Right ventricle myocardium superior (tissue), 1 donor: ENCODE measurements at places on chromosomes 4 and X. TPM values are rescaled to one million over a fixed set of nuclear protein-coding genes. Genes with fewer than 3 reads are reported as not detected.
A peak's percentile ranks its signal among the peaks of the same experiment; 100 is the strongest.

DNA sequence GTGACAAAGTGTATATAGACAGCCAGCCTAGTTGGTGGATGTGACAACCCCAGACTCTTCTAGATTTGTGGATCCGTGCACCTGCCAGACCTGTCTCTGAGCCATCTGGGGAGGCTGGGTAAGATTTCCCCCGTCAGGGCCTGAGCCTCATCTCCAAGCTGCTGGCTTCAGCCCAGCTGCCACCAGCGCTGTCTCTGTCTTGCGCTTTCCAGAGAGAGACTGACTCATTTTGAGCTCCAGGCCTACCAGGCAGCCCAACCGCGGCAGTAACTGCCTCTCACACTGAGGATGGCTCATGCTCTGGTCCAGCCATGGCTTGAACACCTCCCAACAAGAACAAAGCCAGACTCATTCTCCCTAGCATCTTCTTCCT, 26.4 kb downstream of the NOP14 start:
- DNase-seq, result no peak

Gene USP26
- total RNA-seq, result not detected

- DNase-seq, result no peak
These were observed 25.9 kb upstream of the SFRP2 start for GRCh38 chr4:153814789-153815188.

DNA sequence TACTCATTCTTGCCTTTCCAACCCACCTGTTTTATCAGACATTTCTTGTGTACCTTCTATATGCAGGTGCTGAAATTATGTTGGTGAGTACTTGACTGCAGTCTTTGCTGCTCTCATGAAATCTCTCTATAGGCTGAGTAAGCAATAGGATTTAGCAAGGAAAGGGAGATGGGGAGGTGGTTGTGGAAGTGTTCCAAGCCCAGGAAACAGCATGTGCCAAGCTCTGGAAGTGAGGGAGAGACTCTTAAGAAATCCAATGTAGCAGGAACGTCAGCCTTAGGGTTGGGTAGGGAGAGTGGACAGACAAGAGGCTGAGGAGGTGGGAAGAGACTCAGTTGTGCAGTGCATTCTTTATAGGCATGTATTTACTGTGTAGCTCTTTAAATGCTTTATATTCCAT, 5.6 kb downstream of the SEPTIN11 start:
- no peak for DNase-seq

DNA sequence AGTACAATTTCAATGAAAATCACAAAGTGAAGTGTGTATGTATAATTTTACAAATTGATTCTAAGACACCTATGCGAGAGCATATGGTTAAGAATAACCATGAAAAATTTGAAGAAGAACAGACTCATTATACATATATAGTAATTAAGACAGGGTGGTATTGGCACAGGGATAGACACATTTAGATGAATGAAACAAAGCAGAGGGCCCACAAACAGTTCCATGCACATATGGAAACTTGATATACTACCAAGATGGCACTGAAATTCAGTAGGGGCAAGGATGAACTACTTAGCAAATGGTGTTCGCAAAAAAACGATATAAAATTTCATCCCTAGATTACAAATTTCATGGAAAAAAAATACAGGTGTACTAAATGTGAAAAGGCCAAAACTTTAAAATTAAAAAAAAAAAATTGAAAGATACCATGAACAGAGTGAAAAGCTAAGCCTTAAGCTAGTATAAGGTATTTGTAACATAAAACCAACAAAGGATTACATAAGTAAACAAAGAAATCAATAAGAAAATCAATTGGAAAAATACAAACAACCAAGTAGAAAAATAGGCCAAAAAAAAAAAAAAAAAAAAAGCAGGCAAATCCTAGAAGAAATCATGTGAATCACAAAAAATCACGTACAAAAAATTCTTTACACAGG, 85.4 kb downstream of the RASL11B start:
- no peak for DNase-seq

GRCh38 chr4:102760645-102761295, at the start of gene MANBA:
Gene MANBA, minus strand, starts transcription at chr4:102760968. Its CDS starts 74 bp downstream, at chr4:102760894.
- peak; percentile 92 for DNase-seq

DNA sequence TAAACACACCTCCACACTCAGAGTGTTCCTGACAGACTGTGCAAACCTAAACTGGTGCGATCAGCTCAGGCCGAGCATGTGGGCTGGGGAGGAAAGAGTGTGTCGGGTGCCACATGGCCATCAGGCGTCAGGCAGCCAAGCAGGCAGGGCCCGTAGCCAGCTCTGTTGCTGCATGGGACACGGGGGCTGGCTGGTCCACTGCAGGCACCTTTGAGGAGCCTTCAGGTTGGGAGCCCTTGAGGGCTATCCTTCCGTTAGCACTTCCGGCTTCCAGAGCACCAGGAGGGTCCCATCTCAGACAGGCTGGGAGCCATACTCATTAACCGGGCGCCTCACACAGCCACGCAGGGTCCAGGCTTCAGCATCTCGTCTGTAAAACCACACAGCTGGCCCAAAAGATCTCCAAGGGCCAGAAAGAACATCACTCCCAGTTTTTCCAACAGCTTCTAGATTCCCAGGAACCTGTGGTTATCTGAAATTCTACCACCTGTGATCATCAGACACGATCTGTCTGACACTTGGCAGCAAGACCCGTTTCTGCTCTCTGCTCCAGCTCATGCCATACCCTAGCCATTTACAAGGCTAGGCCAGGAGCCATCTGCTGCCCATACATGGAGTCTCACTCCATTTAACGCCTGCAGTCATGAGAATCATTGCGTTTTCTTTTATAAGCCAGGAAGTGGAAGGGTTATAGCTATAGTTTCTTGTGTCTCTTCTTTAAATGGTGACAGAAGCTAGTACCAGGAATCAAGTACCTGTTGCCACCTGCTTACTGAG, 87.5 kb downstream of the NSUN7 start:
- DNase-seq, result peak; percentile 49

Gene GABRA4
- total RNA-seq, result 5.9 TPM

GRCh38 chr4:73990988-73991741, 3.2 kb upstream of the PPBP start:
- no peak for DNase-seq

DNA sequence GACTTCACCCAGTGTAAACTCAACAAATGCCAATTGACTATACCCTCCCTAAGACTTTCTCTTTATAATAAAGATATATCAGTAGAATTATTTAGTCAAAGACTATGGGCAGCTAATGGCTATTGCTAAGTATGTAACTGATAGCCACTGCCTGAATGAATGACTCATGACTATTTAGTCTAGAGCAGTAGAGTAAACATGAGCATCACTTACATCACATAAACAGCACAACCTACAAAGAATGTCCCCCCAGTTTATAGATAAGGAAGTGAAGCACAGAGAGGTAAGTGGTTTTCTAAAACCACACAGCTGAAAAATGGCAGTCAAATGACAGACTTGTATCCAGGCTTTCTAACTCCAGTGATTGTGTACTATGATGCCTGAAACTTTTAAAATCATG, 507.0 kb downstream of the PPARGC1A start:
- no peak for DNase-seq

DNA sequence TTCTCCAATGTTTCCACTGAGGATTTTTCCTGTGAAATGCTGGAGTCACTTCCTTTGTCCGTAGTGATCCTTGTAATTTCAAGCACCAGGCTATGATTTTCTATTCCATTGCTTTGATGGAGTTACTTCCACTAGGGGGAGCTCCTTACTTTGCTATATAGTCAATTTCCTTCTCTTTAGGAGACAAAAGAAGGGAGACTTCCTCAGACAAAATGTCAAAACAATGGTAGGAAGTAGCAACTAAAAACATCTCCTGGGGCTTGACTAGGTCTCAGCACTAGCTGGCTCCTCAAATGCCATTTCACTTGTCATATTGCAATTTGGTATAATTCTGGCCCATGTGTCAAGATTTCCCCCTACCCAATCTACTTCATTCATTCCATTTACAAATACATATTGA, 24.1 kb downstream of the ZCCHC12 start:
- no peak for DNase-seq

GRCh38 chr4:121376097-121376496, 4.7 kb downstream of the QRFPR start:
- no peak for DNase-seq

GRCh38 chrX:12234534-12235329, 96.5 kb downstream of the FRMPD4 start:
- DNase-seq, result no peak

- DNase-seq, result no peak
These were observed 123.6 kb upstream of the RBPJ start for GRCh38 chr4:26197018-26197779.

- DNase-seq, result peak; percentile 77
These were observed 20.2 kb downstream of the WDR1 start for GRCh38 chr4:10096201-10096977.

GRCh38 chrX:128106630-128107029, 54.4 kb upstream of the ACTRT1 start:
- DNase-seq, result no peak

- no peak for DNase-seq
These were observed 24.4 kb downstream of the RTL5 start for GRCh38 chrX:72107320-72107719.

DNA sequence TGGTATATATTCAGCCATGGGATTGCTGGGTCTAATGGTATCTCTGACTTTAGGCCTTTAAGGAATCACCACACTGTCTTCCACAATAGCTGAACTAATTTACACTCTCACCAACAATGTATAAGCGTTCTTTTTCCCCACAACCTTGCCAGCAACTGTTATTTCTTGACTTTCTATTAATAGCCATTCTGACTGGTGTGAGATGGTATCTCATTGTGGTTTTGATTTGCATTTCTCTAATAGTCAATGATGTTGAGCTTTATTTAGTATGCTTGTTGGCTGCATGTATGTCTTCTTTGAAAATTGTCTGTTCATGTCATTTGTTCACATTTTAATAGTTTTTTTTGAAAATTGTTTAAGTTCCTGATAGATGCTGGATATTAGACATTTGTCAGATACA, 235.2 kb downstream of the HEPH start:
- DNase-seq, result no peak

GRCh38 chrX:107445146-107445545, 4.3 kb upstream of the FRMPD3 start:
- DNase-seq, result no peak

GRCh38 chrX:42933187-42933586, 155.2 kb upstream of the PPP1R2C start:
- DNase-seq, result no peak

- DNase-seq, result no peak
These were observed 33.1 kb downstream of the ENPEP start for GRCh38 chr4:110508827-110509710.

- no peak for DNase-seq
These were observed 29.3 kb upstream of the TLR3 start for GRCh38 chr4:186039697-186040096.

- DNase-seq, result no peak
These were observed 4.3 kb upstream of the UNC5C start for GRCh38 chr4:95552942-95553550.

DNA sequence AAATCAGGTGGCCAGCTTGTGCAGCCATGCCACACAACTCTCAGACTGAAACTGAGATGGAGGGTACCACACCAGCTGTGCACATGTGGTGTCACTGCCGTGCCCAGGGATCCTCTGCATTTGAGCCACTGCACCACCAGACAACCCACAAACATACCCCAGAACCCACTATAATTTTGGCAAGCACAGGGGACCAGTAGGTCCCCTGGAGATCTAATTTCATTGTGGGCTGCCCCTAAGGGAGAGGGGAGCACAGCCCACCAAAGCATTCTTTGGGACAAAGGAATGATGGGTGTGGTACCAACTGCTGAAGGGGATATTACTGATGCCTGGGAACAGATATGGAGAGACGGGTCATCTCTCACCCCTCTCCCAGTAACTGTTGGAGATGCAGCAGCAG, 140.9 kb downstream of the EFHC2 start:
- DNase-seq, result no peak

GRCh38 chrX:12988797-12989196, 13.9 kb downstream of the TMSB4X start:
- DNase-seq, result no peak

DNA sequence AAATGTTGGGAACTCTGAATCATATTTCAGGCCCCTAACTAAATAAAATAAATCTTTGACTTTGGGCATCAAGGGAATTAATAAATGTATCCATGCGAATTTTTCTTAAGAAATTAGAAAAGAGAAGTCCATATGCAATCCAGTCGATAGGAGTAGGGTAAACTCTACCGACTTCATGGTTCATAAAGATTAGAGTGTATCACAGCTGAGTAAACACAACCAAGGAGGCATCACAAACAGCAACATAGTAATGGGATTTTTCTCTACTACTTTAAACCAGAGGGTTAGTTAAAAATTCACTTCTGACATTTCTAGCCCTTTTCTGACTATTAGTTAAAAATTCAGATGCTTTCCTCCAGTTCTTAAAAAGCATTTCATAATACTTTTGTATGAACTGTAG, 19.9 kb downstream of the SEPTIN11 start:
- no peak for DNase-seq

DNA sequence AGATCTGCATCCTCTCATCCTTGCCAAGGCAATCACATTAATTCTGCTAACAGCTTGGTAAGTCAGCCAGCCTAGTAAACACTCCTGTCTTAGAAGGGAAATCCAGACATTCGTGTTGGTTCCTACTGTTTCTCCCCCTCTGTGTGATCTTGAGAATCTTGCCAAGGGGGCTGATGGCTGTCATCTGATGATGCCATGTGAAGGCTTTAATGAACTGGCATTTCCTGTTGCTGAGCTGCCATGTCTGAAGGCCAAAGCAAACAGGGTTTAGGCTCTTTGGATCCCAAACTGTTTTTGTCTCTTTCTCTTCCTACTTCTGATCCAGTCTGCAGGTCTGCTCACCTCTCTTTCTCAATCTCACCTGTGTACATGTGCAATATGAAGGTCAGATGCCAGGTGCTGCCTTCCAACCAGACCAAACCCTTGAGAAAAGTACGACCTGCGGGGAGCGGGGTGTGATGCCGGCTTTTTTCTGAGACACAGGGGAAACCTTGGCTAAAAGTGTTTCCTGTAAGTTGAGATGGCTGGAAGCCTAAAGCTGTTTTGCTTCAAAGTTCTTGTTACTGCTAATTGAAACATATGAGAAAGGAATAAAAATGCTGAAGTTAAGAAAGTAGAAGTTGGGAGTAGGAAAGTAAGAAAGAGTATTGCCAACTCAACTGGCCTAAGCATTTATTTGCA, 532.9 kb downstream of the ANKRD50 start:
- no peak for DNase-seq

DNA sequence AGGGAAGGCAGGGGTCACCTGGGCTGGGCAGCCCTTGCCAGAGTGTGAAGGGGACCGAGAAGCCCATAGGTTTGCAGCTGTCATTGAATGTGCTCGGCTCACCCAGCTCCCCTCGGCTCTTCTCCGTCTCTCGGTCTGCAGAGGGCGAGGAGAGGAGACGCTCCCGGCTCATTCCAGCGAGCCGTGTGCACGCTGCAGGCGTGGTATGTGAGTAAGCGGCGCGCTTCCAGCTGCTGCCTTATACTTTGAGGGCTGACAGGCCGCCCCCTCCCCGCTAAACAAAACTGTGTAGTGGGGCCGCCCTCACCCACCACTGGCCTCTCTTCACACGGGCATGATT, 23.0 kb upstream of the BCORL1 start:
- no peak for DNase-seq

- no peak for DNase-seq
These were observed 81.0 kb upstream of the SPRY1 start for GRCh38 chr4:123315617-123316016.

Gene SYNPO2
- total RNA-seq, result 196 TPM

- DNase-seq, result no peak
These were observed 19.3 kb upstream of the SFRP2 start for GRCh38 chr4:153808175-153808574.
